Suppressor macrophage (primary cell): ENCODE measurements at places on chromosomes 16 and 17.
A peak's percentile ranks its signal among the peaks of the same experiment; 100 is the strongest.

DNA sequence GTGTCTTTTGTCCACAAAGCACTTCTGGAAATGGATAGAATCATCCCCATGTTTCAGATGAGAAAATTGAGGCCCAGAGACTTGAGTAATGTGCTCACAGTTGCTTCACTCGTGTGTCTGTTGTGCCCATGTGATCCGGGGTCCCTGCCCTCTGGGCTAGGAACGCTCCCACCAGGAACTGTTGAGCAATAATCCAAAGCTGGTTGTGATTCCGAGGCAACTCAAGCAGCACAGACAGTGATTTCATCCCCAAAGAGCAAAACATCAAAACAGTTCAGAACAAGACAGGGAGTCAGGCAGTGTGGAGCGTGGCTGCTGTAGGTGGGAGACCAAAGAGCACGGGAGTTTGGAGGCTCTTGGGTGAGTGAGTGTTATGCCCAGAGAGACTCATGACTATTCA is 205.0 kb upstream of the ASIC2 start:
- no peak for DNase-seq

DNA sequence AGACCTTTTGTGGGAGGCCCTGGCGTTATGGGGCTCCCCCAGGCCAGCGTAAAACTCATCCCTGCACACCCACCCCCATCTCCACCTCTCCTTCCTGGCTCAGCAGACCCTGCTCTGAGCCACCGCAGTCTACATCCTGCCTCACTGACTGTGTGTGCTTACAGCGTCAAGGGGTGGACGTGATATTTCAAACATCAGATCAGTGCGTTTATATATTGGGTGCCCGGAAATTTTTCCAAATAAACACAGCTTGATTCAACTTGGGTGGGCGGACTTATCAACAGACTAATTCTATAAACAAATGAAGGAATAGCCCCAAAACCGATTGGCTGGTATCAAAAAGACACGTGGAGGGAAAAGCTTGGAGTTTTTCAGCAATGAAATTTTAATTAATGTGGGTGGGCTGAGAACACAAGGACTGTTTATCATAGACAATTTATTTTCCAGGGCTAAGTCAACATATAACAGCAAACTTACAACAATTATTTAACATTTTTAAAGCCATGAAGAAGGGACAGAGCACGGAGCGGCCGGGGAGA is at the start of gene FOXL1:
Gene FOXL1 (plus strand): TSS at position 489 of the 539 bp plus-strand sequence. CDS start 175 bp downstream, outside the sequence.
- no peak for DNase-seq

- peak; percentile 89 for DNase-seq
Observed at GRCh38 chr17:74786431-74787055, 10.4 kb upstream of the NAT9 start.

GRCh38 chr17:72862276-72862999 is 230.1 kb downstream of the SLC39A11 start:
- DNase-seq = no peak

GRCh38 chr17:28247671-28248555 is 71.1 kb upstream of the TMEM97 start:
- no peak for DNase-seq

GRCh38 chr16:55030944-55031343 is 100.3 kb downstream of the IRX5 start:
- no peak for DNase-seq

DNA sequence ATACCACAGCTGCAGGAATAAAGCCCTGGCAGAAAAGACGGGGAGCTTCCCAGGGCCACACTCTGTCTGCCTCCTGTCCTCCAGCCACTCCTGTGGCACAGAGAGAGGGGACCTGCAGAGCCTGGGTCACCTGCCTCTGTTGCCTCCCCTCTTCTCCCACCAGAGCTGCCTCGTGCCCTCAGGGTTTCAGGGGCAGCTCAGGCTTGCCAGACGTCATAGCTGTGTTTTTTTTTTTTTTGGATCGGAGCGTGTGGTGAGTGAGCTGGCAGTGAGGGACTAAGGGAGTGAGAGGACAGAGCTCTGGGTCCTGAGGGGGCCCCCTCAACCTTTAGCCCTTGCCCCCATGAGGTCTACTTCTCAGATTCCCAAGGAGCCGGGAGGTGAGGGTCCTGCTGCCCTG is 2.1 kb downstream of the PIK3R6 start:
- no peak for DNase-seq
